AG04450 (cell line): ENCODE measurements at places on chromosomes 6 and 20.
A peak's percentile ranks its signal among the peaks of the same experiment; 100 is the strongest.

GRCh38 chr20:47506335-47506734, 4.6 kb downstream of the NCOA3 start:
- no peak for DNase-seq

DNA sequence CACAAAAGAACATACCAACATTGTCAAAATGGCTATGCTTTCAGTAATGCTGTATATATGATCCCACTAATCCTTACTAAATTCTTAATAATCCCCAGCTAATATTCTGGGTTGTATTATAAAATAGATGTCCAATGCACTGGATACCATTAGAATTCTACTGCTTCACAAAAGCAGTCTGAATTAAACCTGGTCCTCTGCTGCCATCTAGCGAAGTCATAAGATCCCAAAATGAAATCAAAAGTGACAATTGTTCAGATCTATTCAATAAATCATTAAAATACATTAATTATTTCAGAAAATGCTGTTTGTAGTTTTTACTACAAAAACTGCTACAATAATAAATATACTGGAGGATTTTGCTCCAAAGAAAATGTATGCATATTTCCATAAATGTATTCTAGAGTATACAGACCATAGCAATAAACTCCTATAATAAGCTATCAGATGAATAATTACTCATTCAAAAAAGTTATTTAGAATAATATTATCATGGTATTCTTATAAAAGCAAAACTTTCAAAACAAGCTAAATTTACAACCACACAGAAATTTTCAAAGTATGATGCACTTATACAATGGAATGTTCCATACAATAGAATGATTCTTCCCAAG, 92.6 kb downstream of the RNGTT start:
- DNase-seq, result peak; percentile 29

GRCh38 chr6:130625825-130626527, 201.2 kb upstream of the SMLR1 start:
- no peak for DNase-seq

DNA sequence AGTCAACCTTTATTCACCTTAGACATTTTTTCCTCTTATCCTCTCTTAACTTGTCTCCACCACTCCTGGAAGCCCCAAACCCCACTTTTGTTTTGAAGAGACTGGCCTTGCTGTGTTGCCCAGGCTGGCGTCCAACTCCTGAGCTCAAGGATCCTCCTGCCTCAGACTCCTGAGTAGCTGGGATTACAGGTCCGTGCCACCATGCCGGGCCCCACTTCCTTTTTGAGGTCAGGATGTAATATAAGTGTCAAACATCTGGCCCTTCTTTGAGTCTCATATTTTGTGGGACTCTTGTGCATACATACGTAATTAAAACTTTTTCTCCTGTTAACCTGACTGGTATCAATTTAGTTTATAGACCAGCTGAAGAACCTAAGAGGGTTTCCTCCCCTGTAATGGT, 1.4 kb upstream of the CDK19 start:
- DNase-seq, result no peak

DNA sequence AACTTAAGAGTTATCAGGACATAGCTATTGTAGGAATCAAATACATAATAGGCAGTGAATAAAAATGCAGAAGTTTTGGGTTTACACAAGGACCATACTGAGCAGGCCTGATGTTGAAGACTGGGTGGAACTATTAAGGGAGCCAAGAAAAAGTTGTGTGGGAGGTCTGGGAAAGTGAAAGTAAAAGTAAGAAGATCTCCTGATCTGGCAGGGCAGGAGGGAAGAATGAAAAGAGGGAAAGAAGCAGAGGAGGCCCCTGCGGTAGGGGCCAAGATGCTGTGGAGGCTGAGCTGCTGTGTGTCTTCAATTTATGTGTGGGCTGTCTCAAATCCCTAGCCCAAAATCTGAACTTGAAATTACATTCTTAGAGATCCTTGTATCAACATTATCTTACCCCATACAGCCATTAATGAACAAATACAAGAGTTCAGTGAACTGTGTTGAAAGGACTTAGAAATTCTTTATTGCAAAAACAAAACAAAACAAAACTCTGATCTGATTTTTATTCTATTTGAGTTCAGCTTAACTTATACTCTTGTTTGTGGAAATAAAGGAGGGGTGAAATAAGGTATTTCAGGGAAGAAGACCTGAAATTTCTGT, 1183.8 kb downstream of the HACE1 start:
- no peak for DNase-seq

GRCh38 chr6:42131531-42131930, 10.9 kb downstream of the C6orf132 start:
- DNase-seq, result peak; percentile 44

DNA sequence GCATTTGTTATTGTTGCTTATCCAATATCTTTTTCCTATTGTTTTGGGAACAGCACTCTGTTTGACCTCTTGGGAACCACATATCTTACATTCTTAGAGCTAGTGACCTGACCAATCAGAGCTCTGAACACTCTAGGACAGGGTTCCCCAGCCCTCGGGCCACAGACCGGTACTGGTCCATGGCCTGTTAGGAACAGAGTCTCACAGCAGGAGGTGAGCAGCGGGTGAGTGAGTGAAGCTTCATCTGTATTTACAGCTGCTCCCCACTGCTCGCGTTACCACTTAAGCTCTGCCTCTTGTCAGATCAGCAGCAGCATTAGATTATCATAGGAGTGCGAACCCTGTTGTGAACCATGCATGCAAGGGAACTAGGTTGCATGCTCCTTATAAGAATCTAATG, 226.0 kb upstream of the TSHZ2 start:
- no peak for DNase-seq

DNA sequence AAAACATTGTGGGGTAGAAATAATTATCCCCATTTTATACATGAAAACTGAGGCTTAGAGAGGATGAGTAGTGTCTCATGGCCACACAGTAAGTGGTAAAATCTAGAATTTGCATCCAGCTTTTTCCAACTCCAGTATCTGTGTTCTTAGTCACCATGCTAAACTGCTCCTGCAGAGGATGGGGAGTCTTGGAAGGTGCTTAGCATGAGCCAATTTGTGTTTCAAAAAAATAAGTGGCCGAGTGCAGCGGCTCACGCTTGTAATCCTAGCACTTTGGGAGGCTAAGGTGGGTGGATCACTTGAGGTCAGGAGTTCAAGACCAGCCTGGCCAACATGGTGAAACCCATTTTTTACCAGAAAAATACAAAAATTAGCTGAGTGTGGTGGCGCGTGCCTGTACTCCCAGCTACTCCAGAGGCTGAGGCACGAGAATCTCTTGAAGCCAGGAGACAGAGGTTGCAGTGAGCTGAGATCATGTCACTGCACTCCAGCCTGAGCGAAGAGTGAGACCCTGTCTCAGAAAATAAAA, 2.4 kb downstream of the C6orf89 start:
- no peak for DNase-seq

DNA sequence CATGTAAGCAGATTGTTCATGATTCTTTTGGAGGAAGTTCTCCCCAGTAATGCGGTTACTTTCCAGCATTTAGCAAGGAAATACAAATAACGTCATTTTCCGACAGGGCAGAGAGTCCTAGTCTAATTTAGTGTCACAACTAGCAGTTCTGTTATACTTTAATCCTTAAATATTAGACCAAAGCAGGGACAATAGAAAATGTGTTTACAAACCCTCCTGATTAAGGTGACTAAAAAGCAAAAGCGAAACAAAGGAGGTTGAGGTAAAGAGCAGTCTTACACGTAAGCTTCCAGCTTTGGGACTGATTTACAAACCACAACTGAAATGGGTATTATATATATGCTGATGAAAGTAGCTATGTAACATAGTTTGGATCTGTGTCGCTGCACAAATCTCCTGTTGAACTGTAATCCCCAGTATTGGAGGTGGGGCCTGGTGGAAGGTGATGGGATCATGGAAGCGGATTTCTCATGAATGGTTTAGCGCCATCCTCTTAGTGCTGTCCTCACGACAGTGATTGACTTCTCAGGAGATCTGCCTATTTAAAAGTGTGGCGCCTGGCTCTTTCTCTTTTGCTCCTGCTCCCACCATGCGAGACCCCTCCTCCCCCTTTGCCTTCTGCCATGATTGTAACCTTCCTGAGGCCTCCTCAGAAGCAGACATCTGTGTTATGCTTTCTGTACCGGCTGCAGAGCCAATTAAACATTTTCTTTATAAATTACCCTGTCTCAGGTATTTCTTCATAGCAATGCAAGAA, 81.9 kb downstream of the PLCB1 start:
- no peak for DNase-seq

DNA sequence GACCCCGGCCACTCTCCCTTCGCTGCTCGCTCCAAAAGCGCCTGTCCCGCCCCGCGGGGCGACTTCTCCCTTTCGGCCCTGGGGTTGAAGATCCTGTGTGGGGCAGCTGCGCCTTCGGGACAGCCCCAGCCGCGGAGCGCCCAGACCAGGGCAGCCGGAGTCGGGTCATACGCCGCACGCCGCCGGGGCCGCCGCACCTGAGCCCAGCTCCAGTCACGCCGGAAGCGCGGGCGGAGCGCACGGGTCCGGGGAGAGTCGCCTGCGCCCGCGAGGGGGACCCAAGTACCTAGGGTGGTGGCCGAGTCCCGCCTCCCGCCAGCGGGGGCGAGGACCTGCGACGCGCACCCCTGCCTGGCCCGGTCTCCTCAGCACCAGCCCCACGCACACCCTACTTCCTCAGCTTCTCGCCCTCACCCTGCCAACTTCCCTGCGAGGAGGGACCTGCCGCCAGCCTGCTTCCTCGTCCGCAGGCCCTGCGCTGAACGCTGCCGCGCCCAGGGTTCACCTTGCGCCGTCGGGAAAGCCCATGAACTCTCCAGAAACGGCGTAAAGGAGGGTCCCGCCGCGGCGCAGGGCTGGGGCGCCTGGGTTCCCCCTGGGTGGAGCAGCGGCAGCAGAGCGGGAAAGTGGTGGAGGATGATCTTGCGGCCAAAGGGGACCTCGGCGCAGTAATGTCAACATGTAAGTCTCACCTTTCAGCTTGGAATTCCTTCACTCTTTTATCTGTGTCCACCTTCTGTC, at the start of gene ADGRG6:
TSS of gene ADGRG6 (plus strand) at position 357 of the 741 bp plus-strand sequence. CDS start at position 680, 323 bp downstream.
- DNase-seq, result no peak

- DNase-seq, result no peak
These were observed at the start of gene SMLR1 for GRCh38 chr6:130827247-130828149. Gene SMLR1 (plus strand): TSS chr6:130827406. CDS start chr6:130827414, 8 bp downstream.

DNA sequence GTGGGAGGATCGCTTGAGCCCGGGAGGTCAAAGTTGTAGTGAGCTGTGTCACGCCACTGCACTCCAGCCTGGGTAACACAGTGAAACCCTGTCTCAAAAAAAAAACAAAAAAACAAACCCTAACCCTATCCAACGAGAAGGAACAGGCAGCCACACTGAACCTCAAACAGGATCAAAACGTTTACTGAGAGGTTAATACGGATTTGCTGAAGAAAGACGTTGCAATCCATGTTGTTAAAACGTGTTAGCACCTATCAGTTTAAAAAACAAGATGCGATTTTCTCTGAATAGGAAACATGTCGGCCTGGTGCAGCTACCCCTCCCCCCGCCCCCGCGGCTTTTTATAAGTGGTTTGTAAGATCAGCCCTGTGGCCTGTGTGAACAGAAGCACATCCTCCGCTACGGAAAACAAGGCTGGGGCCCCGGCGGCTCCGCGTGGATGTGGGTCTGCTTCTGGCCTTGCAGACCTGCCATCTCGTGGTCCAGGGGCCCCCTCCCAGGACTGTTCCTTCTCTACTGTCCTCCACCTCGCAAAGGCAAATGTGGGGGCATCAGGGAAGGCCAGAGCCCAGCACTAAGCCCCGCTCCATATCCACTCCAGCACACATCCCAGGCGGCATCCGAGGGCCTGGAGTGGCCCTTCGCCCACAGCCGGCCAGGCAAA, 11.4 kb downstream of the SLC2A4RG start:
- no peak for DNase-seq

- no peak for DNase-seq
These were observed 277.5 kb upstream of the MAN1A1 start for GRCh38 chr6:119626884-119627619.

- no peak for DNase-seq
These were observed 5.3 kb downstream of the IDH3B start for GRCh38 chr20:2658414-2659354.

DNA sequence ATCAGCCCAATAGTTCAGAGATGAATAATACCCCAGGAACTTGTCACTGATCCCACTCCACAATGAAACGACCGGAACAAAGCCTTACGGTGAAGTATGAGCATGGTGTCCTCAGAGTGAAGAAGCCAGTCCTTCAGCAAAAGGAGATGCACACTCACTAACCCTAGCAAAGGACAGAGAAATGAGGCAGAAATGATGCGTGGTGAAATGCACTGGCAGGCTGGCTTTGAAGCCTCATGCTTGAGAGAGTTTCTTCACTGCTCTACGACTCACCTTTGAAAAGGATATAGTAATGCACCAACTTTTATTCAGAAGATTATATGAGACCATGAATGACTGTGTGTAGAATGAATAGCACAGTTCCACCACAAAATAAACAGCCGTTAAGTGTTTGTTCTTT, 74.8 kb downstream of the PHACTR1 start:
- no peak for DNase-seq

GRCh38 chr6:33839399-33840047, 35.7 kb upstream of the MLN start:
- DNase-seq, result no peak

GRCh38 chr20:31663838-31664695, 26.4 kb downstream of the COX4I2 start:
- DNase-seq, result no peak

DNA sequence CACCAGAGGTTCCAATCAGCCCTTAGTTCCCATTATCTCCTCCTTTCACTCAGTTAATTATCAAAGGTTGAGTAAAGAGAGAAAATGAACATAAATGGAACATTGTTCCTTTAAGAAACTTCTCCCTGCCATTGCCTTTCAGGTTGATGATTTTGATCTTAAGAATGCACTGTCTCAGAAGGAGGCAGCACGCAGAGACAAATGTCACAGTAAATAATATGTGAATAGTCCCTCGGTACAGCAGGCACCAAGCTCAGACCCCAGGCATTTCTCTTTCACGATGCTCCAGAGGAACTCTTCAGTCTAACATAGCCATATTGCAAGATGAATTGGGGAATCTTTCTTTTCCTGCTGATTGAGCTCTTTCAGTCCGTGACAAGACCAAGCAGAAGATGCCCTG, 435.3 kb upstream of the SPTLC3 start:
- no peak for DNase-seq

- no peak for DNase-seq
These were observed 80.7 kb upstream of the MRAP2 start for GRCh38 chr6:83952830-83953229.

DNA sequence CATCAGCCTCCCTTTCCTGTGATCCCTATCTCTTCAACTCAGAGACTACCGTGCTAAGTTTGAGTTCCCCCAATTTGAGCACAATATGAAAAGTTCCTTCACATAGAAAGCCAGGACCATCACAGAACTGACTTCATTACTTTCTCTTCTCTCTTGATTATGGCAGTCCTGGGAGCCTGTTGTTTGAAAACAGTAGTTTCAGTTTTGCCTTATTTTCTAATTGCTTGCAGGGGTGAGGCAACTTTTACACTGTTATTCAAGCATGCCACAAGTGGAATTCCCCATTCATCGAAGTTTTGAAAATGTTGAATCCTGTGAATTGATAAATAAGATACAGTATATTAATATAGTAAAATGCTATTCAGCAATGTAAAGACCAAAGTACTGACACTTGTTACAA, 569.7 kb upstream of the MARCKS start:
- DNase-seq, result no peak

DNA sequence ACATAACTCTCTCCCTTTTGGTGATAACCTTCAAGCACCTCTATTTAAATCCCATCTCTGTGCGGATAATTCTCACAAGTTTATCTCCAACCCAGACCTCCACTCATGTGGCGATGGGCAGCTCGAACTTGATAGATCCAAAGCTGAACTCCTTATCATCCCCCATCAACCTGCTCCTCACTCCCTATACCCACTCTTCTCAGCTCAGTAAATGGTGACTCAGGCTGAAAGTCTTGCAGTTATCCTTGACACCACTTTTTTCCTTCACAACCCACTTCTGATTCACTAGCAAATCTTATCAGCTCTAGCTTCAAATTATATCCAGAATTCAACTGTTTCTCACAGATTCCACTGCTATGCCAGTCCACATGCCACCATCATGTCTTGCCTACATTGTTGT, 155.3 kb upstream of the STXBP5 start:
- no peak for DNase-seq
